IPS-NIHi11 (cell line): ENCODE measurements at places on chromosomes 6 and 20.

DNA sequence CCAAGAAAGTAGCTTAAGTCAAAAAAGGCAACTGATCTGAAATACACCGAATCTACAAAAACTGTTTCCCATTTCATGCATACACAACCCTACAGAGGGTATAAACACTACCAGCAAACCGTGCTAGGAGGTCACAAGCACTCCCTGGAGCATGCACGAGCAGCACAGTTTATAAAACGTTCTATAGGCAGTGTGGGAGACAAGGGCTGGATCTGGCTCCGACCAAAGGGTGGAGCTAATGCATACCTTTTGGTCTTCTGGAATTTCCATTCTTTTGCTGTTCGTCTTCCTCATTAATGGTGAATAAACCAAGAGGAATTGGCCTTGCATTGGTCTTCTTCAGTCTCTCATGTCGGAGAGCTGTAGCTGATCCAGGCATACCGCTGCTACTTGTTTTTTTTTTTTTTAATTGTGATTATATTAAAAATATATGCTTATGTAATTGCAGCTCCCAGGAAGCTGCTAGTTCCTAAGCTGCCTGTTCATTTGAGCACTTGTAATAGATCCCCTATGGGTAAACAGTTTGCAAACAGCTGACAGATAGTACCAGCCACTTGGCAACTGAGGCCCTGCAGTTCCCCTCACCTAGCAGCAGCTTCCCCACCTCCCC, 24.5 kb downstream of the MAP7 start:
- no peak for DNase-seq

GRCh38 chr6:21871831-21872230, 278.3 kb downstream of the SOX4 start:
- no peak for DNase-seq

DNA sequence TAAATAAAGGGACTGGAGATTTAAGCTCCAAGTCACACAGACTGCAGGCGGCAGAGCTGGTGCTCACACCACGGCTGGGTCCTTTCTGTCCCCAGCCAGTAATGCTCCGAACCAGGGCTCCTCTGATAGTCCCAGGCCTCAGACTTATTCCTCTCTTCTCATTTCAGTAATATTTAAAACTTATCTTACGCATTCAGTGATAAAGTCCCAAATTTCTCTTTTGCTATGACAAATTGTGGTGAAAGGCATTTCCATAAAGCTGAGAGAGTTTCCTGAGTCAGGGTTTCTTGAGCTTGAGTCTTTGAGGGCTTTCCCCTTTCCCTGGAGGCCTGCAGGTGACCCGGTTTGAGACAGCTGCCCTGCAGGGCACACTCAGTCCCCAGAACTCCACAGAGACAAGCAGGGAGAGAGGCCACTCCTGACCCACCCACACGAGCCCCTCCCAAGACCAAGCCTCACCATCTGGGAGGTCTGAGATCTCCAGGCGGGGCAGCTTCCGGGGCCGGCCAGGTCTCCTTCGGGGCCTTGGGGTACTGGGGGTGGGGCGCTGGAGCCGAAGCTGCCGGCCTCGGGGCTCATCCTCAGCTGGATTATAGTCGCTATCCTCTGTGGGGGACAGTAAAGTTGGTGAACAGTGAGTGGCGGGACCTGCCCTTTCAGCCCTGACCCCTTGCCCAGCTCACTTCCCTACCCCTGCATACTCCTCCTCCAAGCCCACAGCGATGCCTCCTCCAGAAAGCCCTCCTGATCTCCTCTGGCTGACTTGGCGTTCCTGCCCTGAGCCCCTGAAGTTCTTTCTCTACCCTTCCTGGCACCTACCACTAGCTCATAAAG, 6.6 kb downstream of the ZNF335 start:
- no peak for DNase-seq

DNA sequence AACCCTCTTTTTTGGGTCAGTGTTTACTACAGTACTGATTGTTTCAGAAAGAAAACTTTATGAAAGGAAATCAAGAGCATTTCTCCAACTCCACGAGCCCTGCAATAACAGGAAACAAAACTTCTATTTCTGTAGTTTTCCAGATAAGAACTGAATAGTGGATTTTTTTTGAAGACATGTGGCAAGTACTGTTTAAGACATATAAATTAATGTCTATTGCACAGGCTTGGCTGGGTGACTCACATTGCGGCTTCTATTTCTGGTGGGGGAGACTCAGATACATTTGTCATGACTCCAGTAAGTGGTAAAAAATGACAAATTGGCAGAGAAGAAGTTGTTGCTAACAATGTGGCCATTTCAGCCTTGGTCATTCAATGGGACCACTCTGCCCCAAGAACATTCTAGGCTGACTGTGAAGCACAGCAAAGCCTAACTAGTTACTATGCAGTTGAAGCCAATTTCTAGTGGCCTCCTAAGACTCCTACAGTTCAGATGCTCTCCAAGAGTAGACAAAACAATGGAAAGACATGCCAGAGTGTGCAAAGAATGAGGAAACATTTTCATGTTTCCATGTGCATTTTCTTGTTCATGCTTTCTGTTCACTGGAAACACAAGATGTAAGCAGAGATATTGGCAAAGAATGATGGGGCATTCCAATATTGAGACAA, 200.9 kb downstream of the EDN1 start:
- no peak for DNase-seq

DNA sequence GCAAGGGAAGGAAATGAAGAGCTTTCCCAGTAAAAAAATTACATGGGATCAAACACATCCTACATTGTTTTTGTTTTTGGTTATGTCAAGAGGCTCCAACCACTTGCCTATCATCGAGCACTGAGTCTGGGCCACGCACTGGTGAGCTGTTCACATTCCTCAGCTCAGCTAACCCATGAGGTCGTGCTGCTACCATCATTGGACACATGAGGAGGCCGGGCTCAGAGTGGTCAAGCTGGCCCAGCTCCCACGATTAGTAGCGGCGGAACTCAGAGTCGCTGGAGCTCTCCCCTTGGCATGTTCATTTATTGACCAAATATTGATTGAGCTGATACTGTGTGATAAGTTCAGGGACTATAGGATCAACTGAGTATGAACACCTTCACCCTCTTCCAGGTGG, 164.9 kb downstream of the CDH26 start:
- no peak for DNase-seq

GRCh38 chr6:12137480-12137879, 125.4 kb downstream of the HIVEP1 start:
- DNase-seq: no peak

DNA sequence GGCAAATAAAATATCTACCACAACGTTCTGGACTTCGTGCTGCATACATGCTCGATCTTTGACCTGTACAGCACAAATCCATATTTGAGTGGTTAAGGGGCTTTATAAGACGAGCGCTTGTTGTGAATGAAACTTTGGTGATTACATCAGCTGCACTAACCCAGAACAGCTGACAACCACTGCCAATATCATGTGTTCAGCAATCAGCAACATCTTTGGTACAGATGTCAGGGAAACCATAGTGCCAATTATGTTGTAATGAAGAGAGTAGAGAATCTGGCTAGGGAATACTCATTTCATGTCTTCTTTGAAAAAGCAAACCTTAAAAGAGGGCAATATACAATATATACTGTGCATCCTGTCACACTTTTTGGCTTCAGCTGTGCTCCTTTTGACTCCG, 188.6 kb upstream of the NT5E start:
- DNase-seq: no peak

- no peak for DNase-seq
Measured at GRCh38 chr20:45367126-45367525, 4.2 kb downstream of the SYS1 start.
